ENCODE measurements at places on chromosomes 2 and 18. TPM values are rescaled to one million over a fixed set of nuclear protein-coding genes. Genes with fewer than 3 reads are reported as not detected.

GRCh38 chr2:177597759-177598158 is 205.2 kb downstream of the AGPS start:
- DNase-seq = no peak

Gene DLX2
- total RNA-seq = not detected

DNA sequence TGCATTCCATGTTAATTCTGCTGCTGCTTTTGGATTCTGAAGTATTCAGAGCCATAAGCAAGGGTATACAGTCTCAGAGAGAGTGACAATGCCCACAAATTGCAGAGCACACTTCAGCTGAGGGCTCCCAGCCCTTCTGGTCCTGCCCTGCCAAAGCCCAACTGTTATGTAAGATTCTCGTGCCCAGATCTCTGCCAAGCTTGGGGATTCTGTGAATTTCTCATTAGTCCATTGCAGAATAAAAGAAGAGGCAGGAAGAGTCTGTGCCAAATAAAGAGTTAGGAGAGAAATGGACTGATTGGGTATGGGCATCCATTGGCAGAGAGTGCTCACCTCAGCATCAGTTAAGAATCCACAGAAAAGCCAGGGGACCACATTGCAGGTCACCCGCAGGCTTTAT is 112.0 kb upstream of the PNPT1 start:
- DNase-seq = no peak

GRCh38 chr2:96881349-96882195 is 11.7 kb upstream of the SEMA4C start:
- DNase-seq = no peak

GRCh38 chr2:173972636-173973035 is 7.5 kb upstream of the SP3 start:
- no peak for DNase-seq

GRCh38 chr2:223005496-223005895 is 46.5 kb upstream of the KCNE4 start:
- DNase-seq = no peak

- no peak for DNase-seq
These were observed 578.3 kb upstream of the TMEFF2 start for GRCh38 chr2:192773044-192773443.

GRCh38 chr2:120686511-120687168 is 49.0 kb upstream of the GLI2 start:
- no peak for DNase-seq

- no peak for DNase-seq
These were observed 24.1 kb upstream of the CDH2 start for GRCh38 chr18:28201056-28201455.

Gene NEU2
- total RNA-seq = not detected

GRCh38 chr2:132383956-132384355 is 32.6 kb upstream of the GPR39 start:
- no peak for DNase-seq

Gene RAB3GAP1
- total RNA-seq = 34.3 TPM

DNA sequence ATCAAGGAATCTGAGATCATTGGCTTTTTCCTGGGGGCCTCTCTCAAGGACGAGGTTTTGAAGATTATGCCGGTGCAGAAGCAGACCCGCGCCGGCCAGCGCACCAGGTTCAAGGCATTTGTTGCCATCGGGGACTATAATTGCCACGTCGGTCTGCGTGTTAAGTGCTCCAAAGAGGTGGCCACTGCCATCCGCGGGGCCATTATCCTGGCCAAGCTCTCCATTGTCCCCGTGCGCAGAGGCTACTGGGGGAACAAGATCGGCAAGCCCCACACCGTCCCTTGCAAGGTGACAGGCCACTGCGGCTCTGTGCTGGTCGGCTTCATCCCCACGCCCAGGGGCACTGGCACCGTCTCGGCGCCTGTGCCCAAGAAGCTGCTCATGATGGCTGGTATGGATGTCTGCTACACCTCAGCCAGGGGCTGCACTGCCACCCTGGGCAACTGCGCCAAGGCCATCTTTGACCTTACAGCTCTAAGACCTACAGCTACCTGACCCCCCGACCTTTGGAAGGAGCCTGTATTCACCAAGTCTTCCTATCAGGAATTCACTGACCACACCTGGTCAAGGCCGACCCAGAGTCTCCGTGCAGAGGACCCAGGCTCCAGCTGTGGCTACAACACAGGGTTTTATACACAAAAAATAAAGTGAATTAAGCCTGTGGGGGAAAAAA is 141.8 kb downstream of the SOCS6 start:
- DNase-seq = no peak

Gene ZNF24
- total RNA-seq = 49.1 TPM

Gene SMAD7
- 21.2 TPM for total RNA-seq

GRCh38 chr2:71896385-71897136 is 251.1 kb downstream of the CYP26B1 start:
- no peak for DNase-seq

- no peak for DNase-seq
These were observed 68.7 kb downstream of the PXDN start for GRCh38 chr2:1675633-1676032.

Gene INHA
- not detected for total RNA-seq

Gene TSGA10
- 6.1 TPM for total RNA-seq

GRCh38 chr2:226759768-226760167 is 39.9 kb downstream of the IRS1 start:
- DNase-seq = no peak

DNA sequence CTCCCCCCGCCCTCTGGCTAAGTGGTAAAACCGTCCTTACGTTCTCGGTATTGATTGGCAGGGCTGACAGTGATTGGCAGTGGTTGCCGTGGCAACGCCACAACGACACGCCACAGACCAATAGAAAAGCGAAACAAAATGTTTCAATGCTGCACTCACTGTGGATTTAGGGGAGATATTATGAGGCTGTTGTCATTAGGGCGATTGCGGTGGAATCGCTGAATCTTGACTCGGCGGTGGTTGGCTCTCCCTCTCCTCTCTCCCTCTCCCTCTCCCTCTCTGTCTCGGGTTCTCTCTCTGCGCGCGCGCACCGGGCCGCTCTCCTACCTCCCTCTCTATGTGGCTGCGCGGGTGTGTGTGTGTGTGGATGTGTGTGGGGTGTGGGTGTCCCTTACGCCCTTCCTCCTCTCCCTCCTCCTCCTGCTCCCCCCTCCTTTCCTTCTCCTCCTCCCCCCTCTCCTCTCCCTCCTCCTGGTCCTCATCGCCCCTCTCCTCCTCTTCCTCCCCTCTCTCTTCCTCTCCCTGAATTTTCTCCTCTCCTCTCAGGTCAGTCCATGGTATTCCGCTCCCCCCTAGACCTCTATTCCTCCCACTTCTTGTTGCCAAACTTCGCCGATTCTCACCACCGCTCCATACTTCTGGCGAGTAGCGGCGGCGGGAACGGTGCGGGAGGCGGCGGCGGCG is at the start of gene SIX3:
SIX3 (plus strand) TSS at position 152 of the 684 bp plus-strand sequence; CDS start at position 555, 403 bp downstream.
- DNase-seq = no peak

DNA sequence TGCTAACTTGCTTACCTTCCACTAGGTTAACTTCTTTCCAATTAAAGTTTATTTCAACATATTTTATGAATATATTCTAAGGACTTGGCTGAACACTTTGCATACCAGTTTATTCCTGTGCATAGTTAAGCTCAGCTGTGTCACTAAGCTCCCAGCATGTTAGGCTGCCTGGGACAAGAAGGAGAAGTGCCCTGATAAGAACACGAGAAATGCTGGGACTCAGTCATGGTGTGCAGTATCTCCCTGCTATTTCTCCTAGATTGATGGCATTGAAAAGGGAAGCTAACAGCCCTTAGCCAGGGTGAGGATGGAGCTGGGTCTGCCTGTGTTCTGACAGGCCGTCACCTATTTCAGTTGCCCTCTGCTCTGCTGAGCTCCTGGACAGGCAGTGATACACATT is 164.3 kb downstream of the TRABD2A start:
- no peak for DNase-seq

DNA sequence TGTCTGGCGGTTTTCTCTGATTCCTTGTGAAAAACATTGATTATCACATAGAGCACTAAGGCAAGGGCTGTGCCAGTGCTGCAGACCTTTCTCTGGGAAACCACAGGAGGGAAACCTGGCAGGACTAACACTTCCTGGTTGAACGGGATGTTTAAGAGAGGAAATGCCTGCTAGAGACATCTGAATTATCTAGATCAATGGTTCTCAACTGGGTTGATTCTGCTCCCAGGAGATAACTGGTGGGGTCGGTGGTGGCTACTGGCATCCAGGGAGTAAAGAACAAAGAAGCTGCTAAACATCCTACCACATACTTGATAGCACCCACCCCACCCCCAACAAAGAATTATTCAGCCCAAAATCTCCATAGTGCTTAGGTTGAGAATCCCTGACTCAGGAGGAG is 37.5 kb downstream of the DDX18 start:
- DNase-seq = no peak

DNA sequence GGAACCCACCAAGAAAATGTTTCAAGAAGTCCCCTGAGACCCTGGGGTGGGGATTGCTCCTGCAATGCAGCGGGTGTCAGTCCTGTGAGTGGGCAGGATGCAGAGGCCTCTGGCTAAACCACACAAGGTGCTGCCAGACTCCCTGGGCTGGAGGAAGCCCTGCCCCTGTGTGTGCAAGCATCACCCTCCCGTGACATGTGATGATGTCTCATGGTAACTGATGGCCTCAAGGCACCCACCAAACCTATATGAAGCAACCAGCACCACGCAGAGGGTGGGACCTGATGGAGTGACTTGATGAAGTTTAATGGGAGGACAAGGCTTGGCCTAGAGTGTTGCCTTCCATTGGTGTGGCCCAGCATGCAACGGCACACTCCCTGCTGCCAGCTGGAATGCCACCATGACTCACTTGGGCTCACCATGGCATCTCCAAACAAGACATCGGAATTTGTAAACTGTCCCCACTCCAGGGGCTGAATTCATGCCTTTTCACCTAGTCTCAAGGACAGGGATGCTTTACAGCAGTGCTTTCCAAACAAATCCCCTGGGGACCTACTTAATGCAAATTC is 8.7 kb upstream of the SLC14A1 start:
- no peak for DNase-seq

DNA sequence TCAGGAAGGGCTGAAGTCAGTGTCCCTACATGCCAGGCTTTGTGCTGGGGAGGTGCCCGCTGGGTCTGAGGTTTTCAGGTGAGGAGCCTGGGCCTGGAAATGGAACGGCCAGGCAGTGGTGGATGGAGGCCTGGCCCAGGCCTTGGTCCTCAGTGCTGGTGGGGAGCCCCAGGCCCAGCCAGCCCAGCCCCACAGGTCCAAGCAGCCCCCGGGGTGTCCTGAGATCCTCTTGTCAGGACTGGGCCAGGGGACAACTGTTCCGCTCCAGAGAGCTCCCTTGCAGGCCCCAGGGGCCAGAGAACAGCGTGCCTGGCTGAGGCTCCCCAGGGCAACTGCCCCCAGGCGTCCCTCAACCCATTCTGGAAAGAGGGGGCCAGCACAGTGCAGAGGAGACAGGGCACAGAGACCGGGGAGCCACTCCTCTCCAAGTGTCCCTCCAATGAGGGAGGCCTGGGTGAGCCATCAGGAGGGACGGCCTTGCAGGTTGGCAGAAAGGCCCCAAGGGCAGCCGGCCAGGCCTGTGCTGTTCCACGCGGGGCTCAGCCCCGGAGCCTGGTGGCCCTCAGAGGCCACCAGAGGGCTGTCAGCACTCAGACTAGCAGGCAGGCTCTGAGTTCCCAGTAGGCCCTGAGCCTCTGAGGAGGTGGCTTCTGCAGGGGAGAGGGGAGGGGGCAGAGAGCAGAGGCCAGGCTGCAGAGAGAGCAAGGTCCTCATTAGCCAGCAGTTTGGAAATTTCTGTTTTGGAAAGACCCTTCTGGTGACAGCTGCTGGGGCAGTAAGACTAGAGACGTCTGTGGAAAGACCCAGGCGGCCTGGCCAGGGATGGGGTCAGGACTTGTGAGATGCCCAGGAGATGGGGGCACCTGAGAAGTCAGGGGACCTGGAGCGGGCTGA is 29.4 kb upstream of the SNED1 start:
- DNase-seq = no peak

DNA sequence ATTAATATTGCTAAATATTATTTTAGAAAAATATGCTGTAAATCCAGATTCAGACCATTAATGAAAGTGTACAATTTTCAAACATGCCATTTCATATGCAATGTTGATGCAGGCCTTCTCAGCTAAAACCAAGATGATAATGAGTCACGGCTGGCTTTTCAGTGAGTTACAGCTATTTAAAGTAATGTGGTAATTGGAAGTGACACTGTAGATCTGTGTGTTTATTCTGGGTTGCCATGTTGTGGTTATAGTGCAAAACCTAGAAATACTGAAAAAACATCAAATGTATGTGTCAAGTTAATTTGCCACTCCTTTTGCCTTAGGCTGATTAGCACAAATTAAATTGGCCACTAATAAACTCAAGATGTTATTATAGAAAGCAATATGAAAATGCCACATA is 506.6 kb downstream of the ERBB4 start:
- no peak for DNase-seq

GRCh38 chr2:195364015-195364965 is 292.7 kb upstream of the SLC39A10 start:
- no peak for DNase-seq

DNA sequence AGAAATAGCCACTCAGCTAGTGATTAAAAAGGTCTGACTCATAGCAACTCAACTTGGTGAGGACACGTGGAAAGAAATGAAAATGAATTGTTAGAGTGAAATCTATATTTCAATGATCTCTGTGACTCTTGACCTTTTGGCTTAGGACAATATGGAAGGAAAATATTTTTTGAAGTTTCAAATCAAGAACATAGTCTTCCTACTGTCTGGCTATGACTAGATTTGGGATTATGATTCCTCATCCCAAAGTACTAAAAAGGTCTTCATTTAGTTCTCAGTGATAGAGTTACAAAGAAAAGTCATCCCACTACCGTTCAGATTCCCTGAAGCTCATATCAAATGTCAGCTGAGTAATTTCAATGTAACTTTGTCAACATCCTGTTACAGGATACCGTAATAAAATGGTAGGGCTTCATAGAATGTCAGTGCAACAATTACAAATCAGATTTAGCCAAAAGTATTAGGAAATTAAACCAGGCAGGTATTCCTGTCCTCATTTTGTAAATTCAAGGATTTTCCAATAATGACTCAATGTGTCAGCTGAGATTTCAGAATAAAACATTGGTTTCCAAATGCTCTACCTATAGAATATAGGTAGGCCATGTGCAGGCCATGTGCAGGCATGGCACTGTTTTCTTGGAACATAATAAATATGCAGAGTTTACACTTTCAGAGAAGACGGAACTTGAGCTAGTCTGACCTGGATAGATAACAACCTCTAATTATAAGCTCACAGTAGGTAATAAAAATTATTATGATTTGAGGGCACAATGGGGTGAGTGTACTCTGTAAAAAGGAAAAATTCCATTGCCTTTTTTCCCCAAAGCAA is 36.0 kb downstream of the ANKRD29 start:
- no peak for DNase-seq

Gene EGR4
- total RNA-seq = not detected

Gene UGT1A5
- total RNA-seq = 2.4 TPM

GRCh38 chr2:1052771-1053191 is 102.1 kb downstream of the SNTG2 start:
- no peak for DNase-seq

Gene GAD1
- total RNA-seq = 0.10 TPM

DNA sequence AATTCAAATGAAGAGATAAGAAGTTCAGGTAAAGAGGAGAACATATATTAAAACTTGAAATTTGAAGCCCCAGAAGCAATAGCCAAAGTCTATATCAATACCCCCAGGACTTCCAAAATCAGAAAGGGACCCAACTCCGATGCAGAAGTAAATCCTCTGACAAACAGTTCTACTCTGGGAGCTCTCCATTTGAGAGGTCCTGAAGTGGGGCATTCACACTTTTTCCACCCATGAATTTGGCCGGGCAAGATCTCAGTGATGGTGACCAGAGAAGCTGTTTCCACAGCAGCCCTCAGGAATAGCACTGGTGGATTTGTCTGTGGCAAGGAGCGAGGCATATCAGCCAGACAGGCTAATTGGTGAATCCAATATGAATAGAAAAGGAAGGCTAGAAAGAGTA is 313.6 kb upstream of the MC4R start:
- DNase-seq = no peak

GRCh38 chr2:31828891-31829290 is 181.9 kb downstream of the MEMO1 start:
- no peak for DNase-seq

Gene CTAGE1
- total RNA-seq = not detected
